Activated CD8-positive, alpha-beta memory T cell treated with anti-CD3 and anti-CD28 coated beads for 1 hour (primary cell): ENCODE measurements at places on chromosomes 2 and 18.

DNA sequence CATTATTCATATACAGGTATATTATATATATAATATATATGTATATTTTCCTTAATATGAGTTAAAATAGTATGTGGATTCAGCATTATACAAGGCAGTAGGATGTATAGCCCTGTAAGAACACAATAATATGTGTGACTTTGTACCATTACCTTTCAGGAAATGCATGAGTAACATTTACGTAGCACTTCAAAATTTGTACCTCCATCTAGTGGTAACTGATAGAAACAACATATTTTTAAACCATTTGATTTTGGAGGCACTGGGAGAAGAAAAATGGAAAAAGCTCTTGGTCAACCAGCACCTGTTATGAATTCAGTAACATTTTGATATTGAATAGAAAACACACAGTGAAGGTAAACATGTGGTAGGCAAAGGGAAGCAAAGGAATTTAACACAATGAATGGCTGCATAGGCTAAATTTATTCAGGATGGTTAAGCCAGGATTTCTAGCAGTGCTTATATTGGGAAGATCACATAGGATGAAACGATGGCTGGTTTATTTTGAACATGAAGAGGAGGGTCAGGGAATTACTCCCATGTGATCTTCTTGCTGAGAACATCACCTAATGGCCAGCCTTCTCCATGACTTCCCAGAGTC, 565.5 kb downstream of the CCDC85A start:
- no peak for DNase-seq

DNA sequence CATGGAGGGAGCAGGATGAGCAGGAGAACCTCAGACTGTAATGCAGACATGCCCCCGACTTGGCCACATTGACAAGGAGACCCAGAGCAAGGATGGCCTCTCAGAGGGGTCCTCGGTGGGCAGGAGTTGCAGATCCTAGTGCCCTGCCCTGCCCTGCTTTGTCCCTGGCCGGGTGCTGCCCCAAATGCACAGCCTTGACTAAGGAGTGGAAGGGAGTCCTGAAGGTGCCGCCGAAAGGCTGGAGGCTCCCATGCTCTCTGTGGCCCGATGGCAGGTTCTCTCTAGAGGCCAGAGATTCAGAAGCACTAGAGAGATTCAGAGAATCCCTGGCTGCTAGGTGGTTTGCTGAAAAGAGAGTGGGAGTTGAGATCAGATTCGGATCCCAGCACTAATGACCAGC, 64.4 kb downstream of the MARCO start:
- no peak for DNase-seq

DNA sequence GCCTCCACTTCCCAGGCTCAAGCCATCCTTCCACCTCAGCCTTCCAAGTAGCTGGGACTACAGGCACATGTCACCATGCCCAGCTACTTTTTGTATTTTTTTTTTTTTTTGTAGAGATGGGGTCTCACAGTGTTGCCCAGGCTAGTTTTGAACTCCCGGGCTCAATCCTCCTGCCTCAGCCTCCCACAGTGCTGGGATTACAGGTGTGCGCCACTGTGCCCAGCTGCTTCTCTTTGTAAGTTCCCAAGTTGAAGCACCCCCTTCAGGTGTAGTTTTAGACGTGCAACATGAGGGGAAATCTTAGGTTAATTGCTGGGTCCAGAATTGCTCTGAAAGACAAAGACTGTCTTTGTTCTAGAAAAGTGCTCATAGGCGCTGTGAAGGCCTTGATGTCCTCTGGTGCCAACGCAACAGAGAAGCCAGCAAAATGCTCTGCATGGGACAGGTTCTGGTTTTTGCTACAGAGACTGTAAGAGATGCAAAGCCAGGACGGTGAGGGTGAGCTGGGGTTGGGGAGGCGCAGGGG, 46.6 kb downstream of the RRM2 start:
- no peak for DNase-seq

DNA sequence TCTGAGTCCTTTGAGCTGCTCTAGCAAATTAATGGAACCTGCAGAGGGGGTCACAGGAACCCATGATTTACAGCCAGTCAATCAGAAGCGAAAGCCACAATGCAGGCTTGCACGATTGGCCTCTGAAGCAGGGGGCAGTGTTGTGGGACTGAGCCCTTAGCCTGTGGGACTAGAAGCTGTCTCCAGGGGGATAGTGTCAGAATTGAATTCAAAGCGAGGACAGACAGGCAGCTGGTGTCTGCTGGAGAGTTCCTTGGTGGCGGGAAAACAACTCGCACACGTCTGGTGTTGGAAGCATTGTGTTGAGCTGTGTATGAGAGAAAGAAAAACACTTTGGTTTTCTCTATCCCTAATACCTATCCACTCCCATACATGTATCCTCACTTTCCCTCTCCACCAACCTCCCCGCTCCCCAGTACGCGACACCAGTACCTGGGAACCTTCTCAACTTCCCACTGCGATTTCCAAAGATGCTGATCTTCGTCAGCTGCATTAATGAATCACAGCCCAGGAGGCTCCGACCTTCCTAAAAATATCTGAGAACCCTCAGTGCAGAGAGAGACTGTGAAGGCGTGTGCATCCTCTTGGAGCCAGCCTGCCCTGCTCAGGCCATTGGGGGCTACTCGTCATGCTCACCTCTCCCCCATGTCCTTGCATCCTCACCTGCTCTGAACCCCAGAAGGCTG, 88.2 kb downstream of the HS1BP3 start:
- DNase-seq: no peak

DNA sequence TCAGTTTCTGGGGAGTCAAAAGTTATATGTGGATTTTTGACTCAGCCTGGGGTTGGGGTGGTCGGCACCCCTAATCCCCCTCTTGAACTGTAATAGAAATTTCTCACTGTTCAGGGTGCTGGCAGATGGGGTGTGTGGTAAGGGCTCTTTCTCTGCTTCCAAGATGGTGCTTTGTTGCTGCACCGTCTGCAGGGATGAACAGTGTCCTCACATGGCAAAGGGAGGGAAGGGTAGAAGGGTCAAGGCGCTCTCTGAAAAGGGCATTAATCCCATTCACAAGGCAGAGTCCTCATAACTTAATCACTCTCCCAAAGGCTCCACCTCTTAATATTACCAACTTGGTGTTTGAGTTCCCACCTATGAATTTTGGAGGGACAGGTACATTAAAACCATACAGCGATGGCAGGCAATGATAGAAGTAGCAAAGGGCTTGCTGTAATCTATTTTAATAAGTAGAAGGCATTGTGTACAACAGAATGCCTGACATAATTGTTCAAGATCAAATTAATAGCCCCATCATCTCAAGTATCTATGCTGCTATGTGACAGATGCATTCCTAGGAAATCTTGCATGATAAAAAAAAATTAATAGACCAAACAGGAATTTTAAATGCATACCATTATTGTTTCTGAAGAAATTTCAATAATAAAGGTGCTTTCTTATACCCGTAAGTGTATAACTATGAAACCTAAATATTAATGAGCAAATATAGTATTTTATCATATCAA, 28.1 kb downstream of the MMADHC start:
- DNase-seq: no peak

- DNase-seq: no peak
Observed at GRCh38 chr18:3584897-3585460, 135.0 kb downstream of the TGIF1 start.

DNA sequence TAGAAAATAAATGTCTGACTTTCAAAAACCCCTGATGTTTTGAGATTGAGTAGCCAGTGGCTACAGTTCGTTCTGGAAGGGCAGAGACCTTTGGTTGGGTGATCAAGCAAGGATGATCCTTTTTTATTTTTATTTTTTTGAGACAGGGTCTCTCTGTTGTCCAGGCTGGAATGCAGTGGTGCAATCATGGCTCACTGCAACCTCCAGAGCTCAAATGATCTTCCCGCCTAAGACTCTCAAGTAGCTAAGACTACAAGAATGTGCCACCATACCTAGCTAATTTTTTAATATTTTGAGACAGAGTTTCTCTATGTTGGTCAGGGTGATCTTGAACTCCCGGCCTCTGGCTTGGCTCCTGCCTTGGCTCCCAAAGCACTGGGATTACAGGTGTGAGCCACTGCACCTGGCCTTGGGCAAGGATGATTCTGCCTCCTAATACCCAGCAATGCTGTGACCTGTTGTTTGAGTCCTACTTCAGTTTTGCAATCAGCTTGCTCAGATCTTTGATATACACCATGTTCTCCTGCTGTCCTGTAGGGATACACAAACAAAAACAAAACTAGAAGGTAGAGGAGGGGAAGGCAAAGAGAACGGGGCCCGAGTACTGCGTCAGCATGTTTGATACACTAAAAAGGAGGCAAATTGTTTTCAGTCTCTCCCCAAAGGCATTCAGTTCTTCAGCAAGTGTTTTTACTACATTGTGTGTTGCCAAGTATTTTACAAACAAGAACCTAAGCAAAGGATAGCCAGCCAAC, 59.2 kb upstream of the LYPD6B start:
- DNase-seq: no peak
